D721Med (cell line): ENCODE measurements at places on chromosomes 2 and 18.

DNA sequence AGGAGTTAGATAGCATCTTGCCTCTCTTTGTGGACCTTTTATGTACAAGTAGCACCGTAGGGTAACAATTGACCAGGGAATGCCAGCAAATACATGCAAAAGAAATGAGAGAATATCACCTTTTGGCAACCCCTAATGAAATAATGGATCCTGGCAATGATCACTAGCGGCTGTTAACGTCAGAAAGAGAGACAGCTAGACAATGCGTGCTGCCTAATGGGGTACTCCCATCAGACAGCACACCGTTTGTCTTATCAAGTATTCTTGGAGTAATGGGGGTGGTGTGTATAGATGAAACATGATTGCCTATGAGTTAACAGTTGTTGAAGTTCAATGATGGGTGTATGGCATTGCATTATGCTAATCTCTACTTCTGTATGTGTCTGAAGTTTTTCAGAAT, 1.6 kb downstream of the ELAC1 start:
- DNase-seq: no peak

GRCh38 chr2:202122980-202123720, 50.1 kb downstream of the KIAA2012 start:
- no peak for DNase-seq

- DNase-seq: no peak
Observed at GRCh38 chr2:29106980-29107388, 8.2 kb upstream of the CLIP4 start.

- DNase-seq: no peak
Observed at GRCh38 chr2:135099802-135100483, 47.9 kb downstream of the RAB3GAP1 start.

DNA sequence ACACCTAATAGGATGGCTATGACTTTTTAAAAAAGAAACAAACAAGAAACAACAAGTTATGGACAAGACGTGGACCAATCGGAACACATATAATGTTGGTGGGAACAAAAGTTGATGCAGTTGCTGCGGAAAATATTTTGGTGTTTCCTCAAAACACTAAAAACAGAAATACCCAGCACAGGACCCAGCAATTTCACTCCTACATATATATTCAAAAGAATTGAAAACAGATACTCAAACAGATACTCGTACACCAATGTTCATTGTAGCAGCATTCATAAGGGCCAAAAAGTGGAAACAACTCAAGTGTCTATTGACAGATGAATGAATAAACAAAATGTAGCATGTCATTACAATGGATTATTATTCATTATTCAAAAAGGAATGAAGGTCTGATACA, 12.1 kb downstream of the CCDC141 start:
- no peak for DNase-seq

DNA sequence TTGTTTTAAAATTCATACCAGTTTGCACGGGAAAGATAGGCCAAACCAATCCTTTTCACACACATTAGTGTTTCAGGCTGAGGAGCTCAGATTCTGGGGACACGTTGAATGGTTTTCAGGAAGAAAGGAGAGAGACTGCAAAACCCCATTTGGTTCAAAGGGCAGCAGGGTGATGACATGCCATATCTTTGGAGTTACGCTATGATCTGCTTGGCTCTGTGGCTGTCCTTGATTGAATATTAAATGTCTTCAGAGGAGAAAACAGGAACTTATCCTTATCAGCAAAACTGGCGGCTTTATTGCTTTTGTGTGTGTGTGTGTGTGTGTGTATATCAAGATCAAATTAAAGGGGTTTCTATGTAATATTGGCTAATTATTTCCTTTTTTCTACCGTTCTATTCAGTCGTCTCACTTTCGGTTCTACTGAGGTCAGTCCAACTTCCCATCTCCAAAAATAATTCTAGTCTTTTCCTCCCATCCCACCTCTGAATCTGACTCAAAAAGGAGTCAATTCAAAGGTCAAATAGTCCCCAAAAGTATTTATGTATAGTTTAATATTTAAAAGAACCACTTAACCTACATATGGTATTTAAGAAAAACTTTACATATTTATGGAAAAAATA, 292.9 kb upstream of the CCDC68 start:
- DNase-seq: no peak

- no peak for DNase-seq
Observed at GRCh38 chr2:201263779-201264178, 3.4 kb downstream of the CASP8 start.

GRCh38 chr2:230942371-230942770, 17.3 kb upstream of the GPR55 start:
- no peak for DNase-seq

DNA sequence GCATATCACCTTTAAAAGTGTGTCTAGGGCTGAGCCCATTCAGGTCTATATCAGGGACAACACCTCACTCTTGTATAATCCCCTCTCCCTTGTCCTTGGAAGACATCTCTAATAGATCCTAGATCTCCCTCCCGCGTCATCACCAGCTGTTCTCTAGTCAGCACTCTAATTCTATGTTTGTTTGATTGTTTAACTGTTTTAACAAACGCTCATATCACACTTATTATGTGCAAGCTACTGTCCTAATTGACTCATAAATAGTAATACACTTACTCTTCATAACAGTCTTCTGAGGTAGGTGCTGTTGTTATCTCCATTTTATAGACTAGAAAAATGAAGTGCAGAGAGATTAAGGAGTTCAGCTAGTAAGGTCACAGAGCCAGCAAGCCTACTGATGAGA, 1.6 kb upstream of the ERMN start:
- DNase-seq: no peak

DNA sequence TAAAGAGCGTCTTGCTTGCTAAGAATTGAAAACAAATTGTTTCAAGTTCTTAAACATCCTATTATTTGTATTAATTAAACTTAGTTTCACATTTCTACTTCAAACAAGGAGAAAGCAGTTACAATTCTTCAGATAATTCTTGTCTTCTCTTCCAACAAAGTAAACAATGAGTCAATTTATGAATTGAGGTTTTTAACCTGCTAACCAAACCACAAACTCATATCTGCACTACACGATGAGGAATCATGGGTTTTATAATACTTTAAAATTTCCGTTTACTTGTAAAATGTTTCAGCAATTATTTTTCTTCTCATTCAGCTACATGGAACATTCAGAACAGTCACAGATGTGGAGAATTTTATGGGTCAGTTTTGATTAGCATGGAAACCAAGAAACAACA, 114.2 kb downstream of the SPIRE1 start:
- DNase-seq: no peak

DNA sequence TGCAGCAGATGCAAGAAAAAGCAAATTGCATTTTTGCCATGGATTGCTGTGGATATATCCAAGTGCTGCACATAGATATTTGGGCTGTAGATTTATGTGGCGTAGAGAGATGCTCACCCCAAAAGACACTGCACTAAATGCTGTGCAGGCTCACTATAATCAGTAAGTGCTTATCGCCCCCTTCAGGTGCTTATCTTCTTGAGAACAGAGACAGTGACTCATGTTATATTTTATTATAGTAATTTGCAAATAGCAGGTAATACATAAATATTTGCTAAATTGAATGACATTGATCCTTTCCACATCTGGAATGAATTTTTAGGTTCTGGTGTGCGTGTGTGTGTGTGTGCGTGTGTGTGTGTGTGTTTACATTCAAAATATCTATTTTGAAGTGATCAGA, 36.8 kb upstream of the PLEKHM3 start:
- no peak for DNase-seq
